Activated T-helper 1 cell treated with anti-CD3 and anti-CD28 coated beads, Interleukin-2, amount 50 U/mL, for 16 hours (primary cell): ENCODE measurements at places on chromosomes 6 and 20.

- no peak for DNase-seq
Measured at GRCh38 chr6:67219346-67219745, 1415.7 kb upstream of the ADGRB3 start.

- DNase-seq: no peak
Measured at GRCh38 chr6:166304106-166304505, 4.1 kb downstream of the PRR18 start.

DNA sequence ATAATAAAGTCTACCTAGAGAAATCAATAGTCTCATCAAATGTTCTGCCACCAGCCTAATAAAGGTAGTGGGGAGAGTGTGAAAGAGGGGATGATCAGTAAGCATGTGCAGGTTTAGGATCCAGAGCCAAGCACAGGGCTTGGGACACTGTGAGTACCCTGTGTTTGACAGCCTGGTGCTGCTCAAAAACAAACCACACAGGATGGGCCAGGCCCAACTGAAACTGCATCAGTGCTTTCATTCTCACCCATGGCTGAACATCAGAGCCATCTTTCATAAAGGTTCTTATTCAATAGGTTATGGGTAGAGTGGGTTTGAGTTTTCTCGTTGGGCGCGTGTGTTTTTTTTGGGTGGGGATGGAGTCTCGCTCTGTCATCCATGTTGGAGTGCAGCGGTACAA, 87.3 kb upstream of the NHSL1 start:
- no peak for DNase-seq

GRCh38 chr6:168244961-168245551, 74.5 kb downstream of the DACT2 start:
- DNase-seq: no peak

- no peak for DNase-seq
Measured at GRCh38 chr6:152720974-152721373, 23.3 kb downstream of the MYCT1 start.

DNA sequence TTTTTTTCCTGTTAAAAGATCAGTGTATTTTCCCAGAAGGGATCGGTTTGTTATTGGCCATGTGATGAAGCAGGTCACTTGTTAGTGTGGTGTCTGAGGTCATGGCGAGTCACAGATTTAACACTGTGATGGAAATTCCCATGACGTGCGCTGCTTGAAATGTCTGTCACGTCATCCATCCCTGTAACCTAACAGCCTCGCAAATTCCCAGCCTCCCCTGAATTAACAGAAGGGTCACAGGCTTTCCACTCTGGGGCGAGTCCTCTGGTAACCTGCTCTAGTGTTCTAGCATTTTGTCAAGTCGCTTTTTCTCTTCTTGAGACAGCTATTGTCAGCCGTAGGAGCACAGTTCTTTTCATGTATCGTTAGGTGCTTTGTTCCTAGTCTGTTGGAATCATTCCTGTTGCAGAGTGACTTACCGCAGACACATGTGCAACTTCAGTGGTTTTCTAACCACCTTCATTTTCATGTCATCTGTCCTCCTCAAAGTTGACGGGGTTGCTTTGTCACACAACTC, 137.2 kb downstream of the MAP3K4 start:
- no peak for DNase-seq

DNA sequence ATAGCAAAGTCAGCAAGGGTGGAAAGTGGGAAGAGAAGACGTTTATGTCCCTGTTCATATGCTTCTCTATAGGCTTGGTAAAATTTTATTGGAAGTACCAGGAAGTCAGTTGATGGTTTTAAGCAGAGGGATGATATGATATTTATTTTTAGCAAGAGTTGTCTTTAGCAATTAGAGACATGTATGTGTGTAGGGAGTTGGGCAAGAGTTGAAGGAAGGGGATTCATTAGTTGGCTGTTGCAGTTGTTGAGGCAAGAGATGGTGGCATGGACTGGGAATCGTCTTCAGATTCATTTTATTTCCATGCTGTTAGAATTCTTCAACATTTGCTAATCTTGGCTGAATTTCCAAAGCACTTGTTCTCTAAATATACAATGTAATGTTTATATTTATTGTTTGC, 85.6 kb downstream of the QKI start:
- DNase-seq: no peak

- no peak for DNase-seq
Measured at GRCh38 chr6:167832497-167833395, 6.0 kb downstream of the AFDN start.

DNA sequence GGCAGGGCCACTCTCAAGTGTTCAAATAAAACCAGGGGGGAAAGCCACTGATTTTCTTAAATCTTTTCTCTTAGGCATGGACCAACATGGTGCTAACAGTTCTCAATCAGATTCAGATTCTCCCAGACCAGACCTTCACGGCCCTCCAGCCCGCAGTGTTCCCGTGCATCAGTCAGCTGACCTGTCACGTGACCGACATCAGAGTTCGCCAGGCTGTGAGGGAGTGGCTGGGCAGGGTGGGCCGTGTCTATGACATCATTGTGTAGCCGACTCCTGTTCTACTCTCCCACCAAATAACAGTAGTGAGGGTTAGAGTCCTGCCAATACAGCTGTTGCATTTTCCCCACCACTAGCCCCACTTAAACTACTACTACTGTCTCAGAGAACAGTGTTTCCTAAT, 41.5 kb upstream of the SMIM28 start:
- no peak for DNase-seq

GRCh38 chr6:85552652-85553051, 41.0 kb downstream of the SNX14 start:
- DNase-seq: no peak

- DNase-seq: no peak
Measured at GRCh38 chr20:6480328-6481200, 286.9 kb upstream of the BMP2 start.
